Amygdala (tissue), 56 donors: ENCODE measurements at places on chromosomes 5 and 9.

- peak; percentile 82 for DNase-seq
Observed at GRCh38 chr5:77898385-77898784, 122.2 kb upstream of the TBCA start.

GRCh38 chr5:38494763-38495162 lies 61.7 kb downstream of the LIFR start:
- DNase-seq = no peak

DNA sequence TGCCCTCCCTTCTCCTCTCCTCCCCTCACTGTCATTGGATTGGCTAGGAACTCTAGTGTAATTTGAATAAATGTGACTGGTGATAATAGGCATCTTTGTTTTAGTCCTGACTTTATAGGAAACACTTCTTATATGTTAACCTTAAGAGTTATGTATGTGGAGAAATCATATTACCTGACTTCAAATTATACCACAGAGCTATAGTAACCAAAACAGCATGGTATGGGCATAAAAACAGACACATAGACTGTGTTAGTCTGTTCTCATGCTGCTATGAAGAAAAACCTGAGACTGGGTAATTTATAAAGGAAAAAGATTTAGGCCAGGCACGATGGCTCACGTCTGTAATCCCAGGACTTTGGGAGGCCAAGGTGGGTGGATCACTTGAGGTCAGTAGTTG lies 9.4 kb downstream of the MRRF start:
- DNase-seq = no peak

GRCh38 chr5:157976429-157976828 lies 117.5 kb upstream of the CLINT1 start:
- no peak for DNase-seq

DNA sequence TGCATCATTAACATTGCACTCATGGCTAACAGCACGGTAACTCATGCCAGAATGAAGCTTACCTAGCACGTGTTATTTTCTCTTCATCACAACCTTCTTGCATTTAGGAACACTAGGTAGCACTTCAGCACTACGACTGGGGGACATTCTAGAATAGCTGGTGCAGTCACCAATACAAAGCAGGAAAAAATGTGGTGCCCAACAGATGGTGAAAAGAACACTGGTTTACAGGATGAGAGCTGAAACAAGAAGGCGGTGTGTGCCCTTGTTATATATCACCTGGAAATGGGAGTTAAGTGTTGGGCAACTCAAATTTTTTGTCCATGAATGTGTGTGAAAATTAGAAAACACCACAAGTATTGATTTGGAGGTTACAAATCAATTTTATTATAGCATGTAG lies 30.0 kb downstream of the GALNT12 start:
- no peak for DNase-seq

DNA sequence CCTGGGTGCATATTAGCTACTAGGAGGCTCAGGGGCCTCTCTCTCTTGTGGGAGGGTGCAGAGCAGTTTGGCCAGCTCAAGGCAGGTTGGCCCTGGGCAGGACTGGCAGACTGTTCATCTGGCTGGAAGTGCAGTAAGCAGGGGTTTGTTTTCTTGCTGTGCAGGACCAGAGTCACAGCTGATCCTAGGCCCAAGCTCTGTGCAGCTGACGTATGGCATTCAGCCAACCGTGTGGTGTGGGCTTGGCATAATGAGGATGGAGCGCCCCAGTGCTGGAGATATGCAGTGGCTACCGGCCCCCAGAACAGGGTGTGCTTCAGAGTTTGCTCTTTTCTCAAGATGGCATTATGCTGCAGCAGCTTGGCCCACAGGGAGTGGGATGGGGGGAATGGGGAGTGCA lies 31.0 kb upstream of the PHF24 start:
- DNase-seq = peak; percentile 44

DNA sequence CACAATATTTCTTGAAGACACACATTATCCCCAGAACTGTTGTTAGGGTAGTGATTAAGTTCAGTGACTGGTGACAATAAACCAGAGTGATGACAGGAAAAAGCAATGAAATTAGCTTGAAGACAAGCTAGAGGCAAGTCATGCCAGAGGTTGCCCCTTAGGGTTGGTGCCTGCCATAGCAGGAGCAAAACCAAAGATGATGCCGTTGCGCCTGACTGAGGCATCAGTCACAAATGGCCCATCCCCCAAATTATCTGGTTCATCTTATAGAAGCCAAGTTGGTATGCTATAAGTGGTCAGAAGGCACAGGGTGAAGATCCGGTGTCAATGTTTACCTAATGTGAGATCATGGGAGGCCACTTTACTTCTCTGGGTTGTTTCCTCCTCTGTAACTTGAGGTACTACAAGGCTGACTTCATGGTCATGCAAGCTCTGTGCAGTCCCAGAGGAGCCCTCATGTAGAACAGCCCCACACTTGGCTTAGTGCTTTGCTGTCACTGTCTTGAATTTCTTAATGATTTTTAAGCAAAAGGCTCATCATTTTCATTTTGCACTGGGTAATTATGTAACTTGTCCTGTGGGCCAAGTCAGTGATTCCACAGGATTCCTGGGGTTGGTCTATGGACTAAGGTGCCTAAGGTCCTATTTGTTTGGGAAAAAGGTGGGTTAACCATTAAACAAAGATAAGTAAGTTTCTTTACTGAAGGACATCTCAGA lies 211.3 kb downstream of the MAN2A1 start:
- DNase-seq = no peak

DNA sequence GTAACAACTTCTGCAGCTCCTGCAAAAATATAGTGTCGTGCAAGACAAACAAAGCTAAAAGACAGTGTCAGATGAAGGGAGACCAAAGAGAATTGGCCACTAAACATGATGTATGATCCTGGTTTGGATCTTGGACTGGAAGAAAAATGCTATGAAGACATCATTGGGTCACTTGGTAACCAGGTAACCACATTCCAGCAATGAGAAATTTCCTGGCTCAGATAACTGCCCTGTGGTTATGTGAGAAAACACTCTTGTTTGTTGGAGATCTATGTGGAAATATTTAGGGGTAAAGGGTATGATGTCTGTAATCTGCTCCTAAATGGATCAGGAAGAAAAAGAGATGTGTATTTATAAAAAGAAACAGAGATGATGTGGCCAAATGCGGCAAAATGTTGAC lies 45.5 kb upstream of the ANKRD33B start:
- no peak for DNase-seq

DNA sequence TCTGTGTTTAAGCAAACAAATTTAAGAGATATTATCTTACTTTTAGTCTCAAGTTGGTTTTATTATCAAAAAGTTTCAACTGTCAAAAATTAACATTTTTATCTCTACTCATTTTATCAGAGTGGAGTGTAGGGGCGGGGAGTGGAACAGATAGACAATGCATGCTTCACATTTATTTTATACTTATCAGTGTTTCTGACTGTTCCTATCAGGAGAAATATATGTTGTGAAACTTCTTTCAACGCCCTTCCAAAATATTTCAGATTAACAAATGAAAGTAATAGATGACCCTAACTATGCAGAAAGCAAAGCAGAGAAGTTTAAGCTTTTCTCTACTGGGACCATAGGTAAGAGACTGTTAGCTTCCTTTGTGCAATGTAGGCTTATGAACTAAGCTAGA lies 44.9 kb upstream of the MAST4 start:
- DNase-seq = no peak

GRCh38 chr5:94360382-94361130 lies 257.8 kb downstream of the KIAA0825 start:
- no peak for DNase-seq

DNA sequence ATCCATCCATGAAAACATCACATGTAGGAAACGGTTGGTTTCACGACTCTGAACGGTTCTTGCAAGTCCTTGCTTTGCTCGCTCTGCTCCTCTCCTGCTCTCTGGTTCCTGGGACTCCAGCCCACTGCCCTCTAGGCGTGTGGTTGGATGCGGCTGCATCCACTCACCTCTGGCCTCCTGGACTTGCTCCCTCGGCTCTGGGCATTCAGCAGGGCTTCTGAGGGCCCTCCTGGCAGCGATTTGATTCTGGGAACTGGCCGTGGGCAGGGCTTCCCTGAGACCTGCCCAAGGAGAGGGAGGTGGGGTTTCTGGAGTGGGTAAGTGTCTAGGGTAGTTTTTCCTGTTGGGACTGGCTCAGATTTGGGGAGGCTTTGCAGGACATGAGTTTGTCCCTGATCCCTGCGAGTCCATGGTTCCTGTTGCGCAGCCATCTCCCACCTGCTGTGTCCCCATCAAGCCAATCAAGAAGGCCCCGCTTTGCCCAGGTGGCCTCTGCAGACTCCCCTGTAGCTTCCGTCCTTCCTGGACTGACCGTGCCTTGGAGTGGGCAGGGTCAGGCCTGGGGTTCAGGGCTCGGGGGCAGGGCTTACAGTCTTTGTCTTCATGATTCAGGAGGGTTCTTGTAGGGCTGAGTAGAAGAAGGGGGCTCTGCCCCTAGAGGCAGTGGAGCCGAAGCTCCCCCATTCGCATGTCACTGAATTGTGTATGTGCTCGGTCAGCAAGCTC lies 192.3 kb downstream of the CACNA1B start:
- no peak for DNase-seq

GRCh38 chr9:70563431-70564204 lies 149.2 kb upstream of the KLF9 start:
- DNase-seq = no peak

DNA sequence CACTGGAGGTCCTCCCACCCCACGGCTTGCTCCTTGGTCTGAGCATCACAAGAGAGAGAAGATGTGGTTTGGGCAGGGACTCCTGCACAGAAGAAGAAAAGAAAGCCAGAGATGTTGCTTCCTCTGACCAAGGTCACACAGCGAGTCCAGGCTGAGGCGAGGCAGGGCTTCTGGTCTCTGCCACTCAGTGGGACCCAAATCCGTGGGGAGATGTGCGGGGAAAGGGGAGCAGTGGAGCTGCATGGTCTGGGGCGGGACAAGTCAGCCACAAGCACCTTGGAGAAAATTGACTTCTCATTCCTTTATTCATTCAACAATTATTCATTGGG lies 150.9 kb downstream of the C9orf50 start:
- DNase-seq = no peak

DNA sequence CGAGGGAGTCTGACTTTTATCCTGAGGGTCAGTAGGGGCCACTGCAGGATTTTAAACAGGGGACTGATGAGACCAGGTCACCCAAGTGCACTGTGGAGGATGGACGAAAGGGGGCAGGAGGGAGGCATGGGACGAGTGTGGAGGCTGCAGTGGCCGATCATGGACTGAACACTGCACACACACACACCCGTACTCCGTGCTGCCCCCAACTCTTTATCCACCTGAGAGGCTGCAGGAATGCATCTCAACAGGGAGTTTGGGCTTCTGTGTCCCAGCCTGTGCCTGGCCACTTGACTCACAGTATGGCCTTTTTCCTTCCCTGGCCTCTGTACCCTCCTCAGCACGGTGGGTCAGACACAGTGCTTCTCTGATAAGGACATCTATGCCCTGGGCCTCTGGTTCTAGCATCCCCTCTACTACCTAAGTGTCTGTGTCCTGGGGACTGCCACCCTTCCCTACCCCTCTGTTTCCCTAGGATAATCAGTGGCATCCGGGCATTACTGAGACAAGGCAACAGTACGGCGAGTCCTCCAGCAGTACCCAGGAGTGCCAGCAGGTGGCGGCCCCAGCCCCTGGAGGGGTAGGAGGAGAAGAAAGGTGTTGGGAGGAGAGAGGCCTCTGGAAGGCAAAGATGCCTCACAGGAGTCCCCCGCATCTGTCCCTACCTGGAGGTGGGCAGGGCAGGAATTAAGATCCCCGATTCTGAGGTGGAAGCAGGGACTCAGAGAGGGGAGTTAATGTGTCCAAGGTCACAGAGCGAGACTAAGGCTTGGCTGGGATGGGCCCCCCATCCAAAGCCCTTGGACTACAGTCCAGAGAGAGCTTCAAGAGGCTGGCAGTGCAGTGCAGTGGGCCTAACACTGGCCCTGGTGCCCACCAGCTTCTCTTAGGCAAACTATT lies 5.1 kb upstream of the CDX1 start:
- DNase-seq = peak; percentile 21

DNA sequence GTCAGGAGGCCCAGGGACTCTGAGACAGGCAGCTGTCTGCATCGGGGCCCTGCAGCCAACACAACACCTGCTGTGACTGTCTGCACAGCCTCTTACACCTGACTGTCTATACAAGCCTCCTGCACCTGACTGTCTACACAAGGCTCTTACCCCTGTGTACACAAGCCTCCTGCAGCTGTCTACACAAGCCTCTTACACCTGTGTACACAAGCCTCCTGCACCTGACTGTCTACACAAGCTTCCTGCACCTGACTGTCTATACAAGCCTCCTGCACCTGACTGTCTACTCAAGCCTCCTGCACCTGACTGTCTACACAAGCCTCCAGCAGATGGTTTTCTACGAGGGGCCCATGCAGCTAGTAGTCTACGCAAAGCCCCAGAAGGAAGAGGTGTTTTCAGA lies 18.6 kb downstream of the IRX2 start:
- DNase-seq = no peak

DNA sequence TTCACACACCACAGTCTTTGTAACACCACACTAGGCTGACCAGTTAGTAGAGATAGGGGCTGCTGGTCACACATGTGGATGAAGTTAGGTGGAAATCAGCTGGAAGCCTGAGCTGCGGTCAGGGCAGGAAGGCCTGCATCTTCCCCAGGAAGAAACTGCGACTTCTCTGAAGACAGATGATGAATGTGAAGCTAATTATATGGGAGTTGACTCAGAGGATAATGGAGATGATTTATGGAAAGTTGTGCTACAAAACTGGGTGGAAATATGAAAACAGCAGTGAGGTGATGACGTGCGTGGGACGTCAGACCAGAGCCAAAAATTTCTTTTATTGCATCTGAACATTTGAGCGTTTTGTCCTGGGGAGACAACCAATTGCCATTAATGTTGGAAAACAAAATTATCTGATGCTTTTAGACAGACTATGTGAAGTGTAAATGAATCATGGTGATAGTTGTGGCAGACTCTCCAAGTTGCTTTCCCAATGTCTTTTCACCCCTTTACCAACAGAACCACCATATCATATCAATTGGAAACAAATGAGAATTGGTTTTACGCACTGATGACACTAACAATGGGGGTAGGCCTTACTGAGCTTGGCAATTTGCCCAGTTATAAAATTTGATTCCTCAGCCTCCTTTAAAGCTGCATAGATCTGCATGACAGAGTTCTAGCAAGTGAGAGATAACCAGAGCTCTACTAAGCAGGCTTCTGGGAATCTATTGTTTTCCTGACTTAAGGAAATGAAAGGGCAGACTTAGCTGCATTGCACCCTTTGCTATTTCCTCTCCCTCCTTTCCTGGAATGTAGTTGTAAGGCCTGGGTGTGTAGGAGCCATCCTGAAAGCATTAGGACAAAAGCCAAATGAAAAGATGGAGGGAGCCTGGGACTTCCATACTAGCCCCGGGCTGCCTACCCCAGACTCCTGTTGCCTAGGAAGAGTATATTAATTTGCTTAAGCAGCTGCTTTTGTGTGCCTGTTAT lies 84.0 kb downstream of the RAB3C start:
- no peak for DNase-seq

- no peak for DNase-seq
Observed at GRCh38 chr5:170235876-170236864, 3.4 kb downstream of the C5orf58 start.

- no peak for DNase-seq
Observed at GRCh38 chr9:93574900-93575795, 1.2 kb upstream of the PHF2 start.

DNA sequence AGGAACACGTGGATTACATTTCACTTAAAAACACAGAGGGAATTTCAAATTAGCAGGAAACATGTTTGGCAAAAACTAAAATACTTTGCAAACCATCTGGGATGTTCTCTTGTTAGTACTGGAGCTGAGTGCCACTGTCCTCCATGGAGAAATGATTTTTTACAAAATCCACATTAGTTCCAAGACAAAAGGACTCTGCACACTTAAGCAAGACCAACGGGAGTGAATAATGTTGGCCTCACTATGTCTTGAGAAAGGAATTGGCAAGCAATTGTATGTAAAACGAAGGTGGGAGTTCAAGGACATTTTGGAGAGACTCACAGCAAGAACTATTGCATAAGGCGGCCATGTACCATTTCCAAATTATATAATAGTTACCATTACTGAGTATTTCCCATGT lies 547.5 kb downstream of the EBF1 start:
- no peak for DNase-seq
